Skin of body (tissue), 3 donors: ENCODE measurements at places on chromosomes 12 and 14. TPM values are rescaled to one million over a fixed set of nuclear protein-coding genes. Genes with fewer than 3 reads are reported as not detected.

Gene XPOT
- total RNA-seq = 48.0 TPM

Gene PYGL
- 61.2 TPM for total RNA-seq

Gene MORN3
- 0.59 TPM for total RNA-seq

Gene AQP2
- not detected for total RNA-seq

Gene RNASE3
- 2.7 TPM for total RNA-seq

Gene FOXN4
- total RNA-seq = 0.10 TPM

Gene TROAP
- 5.6 TPM for total RNA-seq

Gene CISTR
- not detected for total RNA-seq

Gene KIF5A
- total RNA-seq = 0.39 TPM

Gene GLIPR1L2
- total RNA-seq = 2.1 TPM

Gene MAPK1IP1L
- total RNA-seq = 24.7 TPM

GRCh38 chr14:98404811-98405210 is 867.2 kb downstream of the BCL11B start:
- no peak for DNase-seq

- DNase-seq = no peak
Observed at GRCh38 chr12:94586589-94587259, 63.6 kb downstream of the TMCC3 start.

- no peak for DNase-seq
Observed at GRCh38 chr14:98184457-98184856, 1087.5 kb downstream of the BCL11B start.

DNA sequence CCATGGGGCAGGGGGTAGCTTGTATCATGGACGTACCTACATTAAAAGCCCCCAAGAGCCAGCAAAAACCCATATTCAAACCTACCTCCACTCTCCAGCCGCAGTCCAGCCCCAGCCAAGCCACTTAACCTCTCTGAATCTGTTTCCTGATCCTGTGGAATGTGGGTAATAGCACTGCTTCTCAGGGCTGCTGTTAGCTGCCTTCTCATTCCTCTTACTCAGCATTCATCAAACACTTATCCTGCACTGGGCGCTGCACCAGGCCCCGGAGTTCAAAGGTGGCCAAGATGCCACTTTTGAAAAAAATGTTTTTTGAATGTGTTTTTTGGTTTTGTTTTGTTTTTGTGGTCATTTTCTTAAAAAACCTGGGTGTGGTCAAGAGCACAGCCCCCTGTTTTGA is 237.4 kb downstream of the CHST11 start:
- DNase-seq = no peak

- no peak for DNase-seq
Observed at GRCh38 chr14:68104518-68104917, 284.9 kb downstream of the RAD51B start.

- DNase-seq = no peak
Observed at GRCh38 chr12:94165670-94166364, 17.4 kb downstream of the PLXNC1 start.

GRCh38 chr12:44078273-44078672 is 242.4 kb downstream of the TMEM117 start:
- DNase-seq = no peak

DNA sequence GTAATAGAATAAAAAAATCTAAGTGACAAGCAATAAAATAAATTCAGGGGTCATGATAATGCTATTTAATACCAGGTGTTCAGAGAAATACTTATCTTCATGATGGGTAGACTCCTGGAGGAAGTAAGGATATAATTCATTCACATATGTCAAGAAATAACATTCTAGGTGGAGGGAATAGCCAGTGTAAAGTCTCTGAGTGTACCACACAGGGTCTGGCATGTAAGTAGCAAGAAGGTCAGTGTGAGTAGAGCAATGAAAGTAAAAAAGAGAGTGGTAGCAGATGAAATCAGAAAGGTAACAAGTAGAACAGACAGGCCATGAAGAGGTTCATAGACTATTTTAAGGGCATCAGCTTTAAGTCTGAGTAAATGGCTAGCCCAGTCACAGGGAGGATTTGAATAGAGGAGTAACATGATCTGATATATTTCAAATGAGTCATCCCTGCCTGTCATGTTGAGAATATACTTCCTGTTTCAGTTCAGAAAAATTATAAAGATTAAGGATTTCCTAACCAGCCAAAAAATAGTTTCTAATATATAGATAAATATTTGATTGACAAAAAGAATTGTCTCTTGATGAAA is 519.9 kb downstream of the C12orf50 start:
- DNase-seq = no peak

- DNase-seq = no peak
Observed at GRCh38 chr12:15541996-15542631, 219.8 kb downstream of the PTPRO start.

- no peak for DNase-seq
Observed at GRCh38 chr12:62472472-62472871, 5.8 kb downstream of the MON2 start.

DNA sequence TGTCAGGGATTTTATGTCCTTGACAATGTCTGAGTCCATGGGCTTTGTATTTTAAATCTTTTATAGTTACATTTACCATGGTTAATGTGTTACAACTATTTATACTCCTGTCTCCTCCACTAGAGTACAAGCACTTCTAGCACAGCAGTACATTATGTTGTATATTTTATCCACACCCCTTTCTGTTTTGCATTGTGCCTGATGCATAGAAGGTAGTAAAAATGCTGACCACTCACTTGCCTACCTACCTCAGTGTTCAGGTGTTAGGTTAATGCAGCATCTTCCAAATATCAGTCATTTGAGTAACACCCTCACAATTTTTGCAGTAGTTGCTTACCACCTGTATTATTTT is 31.1 kb upstream of the SLC38A2 start:
- no peak for DNase-seq

DNA sequence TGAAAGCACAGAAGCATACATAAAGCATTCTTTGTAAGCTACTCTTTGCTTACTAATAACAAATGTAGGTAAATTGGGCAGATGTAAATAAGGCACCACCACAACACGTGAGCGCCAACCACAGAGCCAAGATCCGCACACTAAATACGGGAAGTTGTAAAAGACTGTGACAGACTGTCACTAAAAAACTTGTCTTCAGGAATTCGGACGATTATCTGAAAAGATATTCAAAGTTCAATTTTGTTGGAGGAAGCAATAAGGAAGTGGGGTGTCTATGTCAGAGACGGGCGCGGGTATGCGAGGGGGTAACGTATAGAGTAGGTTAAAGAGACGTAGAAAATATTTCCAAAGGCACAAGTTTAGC is 1.5 kb upstream of the HSP90B1 start:
- DNase-seq = no peak

DNA sequence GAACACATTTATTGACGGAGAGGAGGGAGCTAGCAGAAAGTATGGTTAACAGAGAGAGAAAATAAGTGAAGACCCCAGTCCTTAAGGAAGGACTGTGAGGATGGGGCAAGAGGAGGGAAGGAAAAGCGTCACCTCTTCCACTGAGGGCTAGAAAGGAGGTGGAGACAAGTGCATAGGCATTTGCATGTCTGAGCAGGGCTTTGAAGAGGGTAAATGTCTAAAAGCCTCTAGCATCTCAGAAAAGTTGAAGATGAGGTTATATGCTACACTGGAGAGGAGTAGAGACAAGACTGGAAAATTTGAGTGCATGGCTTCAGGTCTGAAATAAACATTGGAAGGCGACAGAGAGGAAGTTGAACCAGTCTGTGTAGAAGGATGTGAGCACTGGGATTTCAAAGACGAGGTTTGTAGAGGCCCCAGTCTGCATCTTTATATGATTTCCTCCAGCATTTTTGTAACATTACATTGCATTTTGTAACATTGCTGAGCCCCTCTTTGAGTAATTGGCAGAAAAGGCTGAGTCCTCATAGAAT is 98.5 kb upstream of the IFNG-AS1 start:
- no peak for DNase-seq

GRCh38 chr12:82069931-82070514 is 288.2 kb downstream of the CCDC59 start:
- DNase-seq = no peak

- DNase-seq = no peak
Observed at GRCh38 chr14:72559202-72559601, 334.7 kb downstream of the DPF3 start.

- DNase-seq = peak; percentile 95
Observed at GRCh38 chr14:68248481-68249255, 429.1 kb downstream of the RAD51B start.

DNA sequence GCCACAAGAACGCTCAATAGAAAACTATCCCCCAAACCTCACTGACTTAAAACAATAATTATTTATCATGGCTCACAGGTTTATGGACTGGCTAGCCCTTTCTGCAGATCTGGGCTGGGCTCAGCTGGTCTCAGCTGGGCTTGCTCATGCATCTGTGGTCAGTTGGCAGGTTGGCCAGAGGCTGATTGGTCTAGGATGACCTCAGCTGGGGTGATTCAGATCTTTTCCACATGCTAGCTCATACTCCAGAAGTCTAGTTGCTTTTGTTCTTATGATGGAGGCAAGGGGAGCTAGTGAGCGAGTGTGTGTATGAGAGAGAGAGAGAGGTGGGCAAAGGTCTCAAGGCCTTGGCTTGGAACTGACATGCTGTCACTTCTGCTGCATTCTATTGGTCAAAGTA is 181.2 kb upstream of the NRXN3 start:
- no peak for DNase-seq

DNA sequence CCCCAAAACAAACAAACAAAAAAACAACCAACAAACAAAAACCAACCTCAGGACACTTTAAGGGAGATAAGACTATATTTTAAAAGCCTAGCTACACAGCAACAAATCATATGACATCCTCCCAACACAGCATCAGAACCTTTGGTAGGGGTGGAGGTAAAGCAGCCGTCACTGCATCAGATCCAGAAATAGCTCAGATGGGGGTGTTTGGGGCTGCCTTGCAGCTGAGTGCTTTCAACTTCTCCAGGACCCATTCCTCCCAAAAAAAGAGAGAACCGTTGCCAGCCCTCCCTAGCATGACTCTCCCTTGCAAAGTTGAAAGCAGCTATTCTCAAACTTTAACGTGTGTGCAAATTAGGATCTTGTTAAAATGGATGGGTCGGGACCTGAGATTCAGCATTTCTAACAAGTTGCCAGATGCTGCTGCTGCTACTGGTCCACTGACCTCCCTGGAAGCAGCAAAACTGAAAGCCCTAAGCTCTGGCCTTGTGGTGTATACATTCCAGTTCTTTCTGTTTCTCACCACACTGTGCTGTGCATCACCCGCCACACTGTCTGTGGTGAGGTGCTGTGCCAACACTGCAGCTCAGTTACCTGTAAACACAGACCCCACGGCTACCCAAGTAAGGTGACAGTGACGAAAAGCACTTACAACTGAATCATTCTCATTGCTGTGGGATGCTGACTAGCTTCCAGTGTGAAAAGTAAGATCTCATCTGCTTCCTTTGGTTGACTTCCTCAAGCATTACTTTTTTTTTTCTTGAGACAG is 54.0 kb downstream of the SLC38A1 start:
- DNase-seq = no peak

GRCh38 chr12:39467432-39467870 is 24.5 kb upstream of the KIF21A start:
- DNase-seq = no peak

GRCh38 chr12:128823216-128823915 is 392 bp downstream of the SLC15A4 start:
- no peak for DNase-seq

- DNase-seq = no peak
Observed at GRCh38 chr14:38309522-38310277, 53.8 kb upstream of the CLEC14A start.

DNA sequence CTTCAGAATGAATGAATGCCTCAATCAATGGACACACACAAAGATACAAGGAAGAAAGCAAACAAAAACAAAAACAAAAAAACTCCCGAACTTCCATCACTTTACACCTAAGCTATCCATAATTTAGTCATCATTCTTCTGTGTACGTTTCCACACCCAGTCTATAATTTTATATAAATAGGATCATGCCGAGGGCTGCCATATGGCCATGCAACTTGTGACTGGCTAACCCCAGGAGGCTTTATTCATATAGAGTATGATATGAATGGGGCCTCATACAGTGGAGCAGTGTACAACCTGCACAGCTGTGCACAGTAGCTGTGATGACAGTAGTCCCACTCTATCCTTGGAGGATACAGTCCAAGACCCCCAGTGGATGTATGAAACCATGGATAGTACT is 365.7 kb downstream of the TMEM132D start:
- DNase-seq = no peak

DNA sequence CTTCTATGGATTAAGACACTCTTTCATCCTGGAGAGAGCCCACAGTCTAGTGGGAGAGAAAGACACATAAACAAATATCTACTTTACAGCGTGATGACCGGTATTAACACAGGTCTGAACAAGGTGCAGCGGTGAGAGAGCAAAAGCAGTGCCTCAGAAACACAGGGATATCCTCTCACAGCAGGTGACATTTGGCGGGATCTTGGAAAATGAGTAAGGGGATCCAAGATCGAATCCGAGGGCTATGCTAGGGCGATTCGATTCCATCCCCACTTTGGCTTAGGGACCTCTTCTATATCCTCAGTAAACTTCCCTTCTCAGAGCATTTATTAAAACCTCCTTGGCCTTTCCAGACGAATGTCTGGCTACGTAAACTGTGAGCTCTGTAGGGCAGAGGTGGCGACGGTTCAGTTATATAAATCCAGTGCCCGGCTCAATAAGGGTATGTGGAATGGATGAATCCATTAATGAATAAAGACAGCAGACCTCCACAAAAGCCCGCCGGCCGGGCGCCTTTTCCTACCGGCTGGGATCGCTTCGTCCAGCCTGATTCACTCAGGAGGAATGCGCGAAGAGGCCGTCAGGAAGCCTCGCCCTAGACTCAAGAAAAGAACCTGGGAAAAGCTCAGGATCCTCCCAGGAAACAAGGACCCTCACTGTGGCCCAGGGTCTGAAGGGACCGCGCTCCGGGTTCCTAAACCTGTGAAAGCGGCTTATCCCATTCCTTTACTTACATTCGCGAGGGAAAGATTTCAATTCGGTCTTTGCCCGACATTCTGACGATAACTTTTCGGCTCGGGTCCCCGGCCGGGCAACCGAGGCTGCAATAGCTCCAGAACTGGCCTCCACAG is 455 bp downstream of the ATP6V1D start:
- DNase-seq = no peak

- DNase-seq = no peak
Observed at GRCh38 chr12:122989225-122989839, 8.9 kb downstream of the ARL6IP4 start.

DNA sequence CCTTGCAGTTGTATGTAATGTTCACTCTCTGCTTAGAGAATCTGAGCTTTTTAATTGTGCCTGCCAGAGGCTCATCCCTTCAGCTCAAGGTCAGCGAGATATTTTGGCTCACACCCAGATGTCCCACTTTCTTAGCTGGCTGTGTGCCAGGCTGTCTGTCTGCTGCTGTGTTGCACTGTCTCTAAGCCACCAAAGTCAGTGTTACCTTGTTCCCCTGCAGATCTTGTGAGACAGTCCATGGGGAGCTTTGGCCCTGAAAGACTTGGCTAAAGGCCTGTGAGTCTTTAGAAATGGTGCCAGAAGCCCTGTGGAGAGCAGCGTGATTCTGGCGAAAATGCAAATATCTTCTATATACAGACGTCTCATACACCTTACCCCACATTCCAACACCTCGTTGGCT is 293.7 kb downstream of the TTC6 start:
- no peak for DNase-seq

DNA sequence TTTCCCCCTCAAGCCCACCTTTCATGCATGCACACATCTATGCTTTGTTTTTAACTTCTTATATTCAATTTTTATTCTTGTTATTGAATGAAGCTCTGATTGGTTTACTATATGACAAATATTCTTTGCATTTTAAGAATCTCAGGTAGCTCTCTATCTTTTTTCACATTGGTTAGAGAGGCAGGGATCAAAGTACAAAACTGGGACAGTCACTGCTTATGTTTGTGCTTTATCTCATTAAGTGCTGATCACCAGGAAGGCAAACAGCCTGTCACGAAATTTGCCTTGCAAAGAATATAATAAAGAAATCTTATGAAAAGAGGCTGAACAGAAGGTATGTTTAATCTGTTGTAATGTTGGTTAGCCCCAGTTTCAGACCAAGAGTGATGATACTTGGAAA is 29.7 kb upstream of the INSM2 start:
- no peak for DNase-seq
